T-helper 2 cell (primary cell): ENCODE measurements at places on chromosomes 6 and 20.
A peak's percentile ranks its signal among the peaks of the same experiment; 100 is the strongest.

DNA sequence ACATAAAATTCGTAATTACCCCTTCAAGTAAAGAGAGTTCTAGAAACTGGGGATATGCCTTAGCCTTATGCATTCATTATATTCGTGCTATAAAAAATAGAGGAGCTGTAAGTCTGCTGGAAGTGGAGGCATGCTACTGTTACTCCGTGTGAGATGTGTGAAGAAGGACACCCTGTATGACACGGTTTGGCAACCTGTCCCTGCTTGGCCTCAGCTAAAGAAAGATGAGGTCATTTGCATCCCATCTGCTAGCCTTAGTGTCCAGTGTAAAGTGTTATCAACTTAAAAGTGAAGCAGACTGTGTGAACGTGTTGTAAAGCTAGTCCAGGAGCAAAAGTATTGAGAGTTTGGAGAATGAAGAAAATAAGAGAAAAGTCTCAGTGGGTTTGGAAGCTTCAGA, 135.1 kb upstream of the RAB32 start:
- no peak for DNase-seq

- no peak for DNase-seq
These were observed 6.4 kb downstream of the FYN start for GRCh38 chr6:111866857-111867256.

DNA sequence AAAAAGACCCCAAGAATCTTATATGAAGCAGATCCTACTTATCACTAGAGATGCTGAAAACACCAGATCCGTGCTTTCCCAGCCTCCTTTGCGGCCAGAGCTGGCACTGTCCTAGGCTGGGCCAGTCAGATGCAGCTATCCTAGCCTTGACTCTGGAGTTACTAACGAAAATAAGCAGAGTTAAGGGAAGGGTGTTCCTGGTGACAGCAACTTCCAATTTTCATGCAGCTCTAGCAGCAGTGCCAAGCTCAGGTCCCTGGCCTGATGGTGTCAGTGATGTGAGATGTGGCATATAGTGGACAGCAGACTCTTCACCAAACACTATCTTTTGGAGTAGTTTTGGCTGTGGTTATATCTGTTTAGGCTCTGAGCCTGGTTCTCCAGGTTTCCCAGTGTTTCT, 25.6 kb upstream of the ABCC10 start:
- no peak for DNase-seq

GRCh38 chr6:107330168-107330567, 129.2 kb downstream of the PDSS2 start:
- peak; percentile 77 for DNase-seq

DNA sequence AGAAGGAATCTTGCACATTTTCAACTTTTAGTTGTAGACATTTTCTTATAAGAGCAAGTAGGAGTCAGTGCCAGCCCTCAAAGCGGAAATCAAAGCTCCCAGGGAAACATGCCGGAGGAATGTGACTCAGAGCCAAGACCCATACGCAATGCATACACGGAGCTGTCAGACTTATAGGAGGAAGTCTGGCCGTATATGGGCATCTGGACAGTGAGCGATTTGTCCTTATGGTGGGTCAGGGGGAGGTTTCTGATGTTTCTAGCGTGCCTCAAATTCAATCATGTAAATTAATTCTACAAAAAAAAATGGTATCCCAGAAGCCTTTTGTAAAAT, 3.6 kb upstream of the CCN2 start:
- DNase-seq = no peak

GRCh38 chr6:154298297-154298696, 58.3 kb downstream of the IPCEF1 start:
- DNase-seq = no peak

GRCh38 chr6:141701732-141702131, 431.0 kb upstream of the GJE1 start:
- no peak for DNase-seq

- DNase-seq = no peak
These were observed 8.6 kb downstream of the GJA1 start for GRCh38 chr6:121443971-121444541.

DNA sequence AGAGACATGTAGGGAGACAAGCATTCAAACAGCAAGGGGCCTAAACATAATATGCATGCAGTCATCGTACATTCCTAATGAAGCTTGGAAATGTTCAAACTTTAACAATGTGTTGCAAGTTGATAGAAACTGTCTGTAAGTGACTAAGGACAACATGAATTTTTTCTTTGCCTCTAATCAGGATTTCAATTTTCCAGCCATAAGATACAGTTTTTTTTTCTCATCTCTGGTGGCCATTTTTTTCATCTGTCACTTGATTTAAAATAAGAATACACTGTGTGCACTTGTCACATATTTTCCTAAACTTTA, 22.2 kb upstream of the MTRF1L start:
- no peak for DNase-seq
